Karpas-422 (cell line): ENCODE measurements at places on chromosomes 3 and 15.

GRCh38 chr3:64865839-64866570, 178.2 kb upstream of the ADAMTS9 start:
- no peak for DNase-seq

DNA sequence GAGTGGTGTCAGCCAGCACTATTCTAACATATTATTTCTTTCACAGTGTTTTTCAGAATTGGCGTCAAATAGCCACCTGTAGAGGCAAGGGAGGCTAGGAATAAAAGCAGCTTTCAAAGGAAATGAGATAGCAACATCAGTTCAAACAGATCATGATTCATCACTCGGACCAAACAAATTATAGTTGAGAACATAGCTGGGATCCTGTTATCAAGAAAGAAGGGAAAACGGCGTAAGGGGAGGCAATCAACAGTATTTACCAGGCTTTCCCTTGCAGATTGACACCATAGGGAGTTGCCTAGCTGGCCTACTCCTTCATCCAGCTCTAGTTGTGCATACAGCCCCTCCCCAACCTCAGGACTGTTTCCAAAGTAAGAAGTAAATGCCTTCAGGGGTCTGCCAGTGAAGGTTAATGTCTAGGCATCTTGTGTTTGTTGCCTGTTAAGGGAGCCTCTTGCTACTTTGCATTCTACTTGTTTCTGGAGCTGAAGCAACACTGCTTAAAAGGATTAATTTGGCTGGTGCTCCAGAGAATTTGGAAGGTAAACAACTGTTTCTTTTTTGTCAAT, 286.5 kb downstream of the NSUN3 start:
- no peak for DNase-seq

DNA sequence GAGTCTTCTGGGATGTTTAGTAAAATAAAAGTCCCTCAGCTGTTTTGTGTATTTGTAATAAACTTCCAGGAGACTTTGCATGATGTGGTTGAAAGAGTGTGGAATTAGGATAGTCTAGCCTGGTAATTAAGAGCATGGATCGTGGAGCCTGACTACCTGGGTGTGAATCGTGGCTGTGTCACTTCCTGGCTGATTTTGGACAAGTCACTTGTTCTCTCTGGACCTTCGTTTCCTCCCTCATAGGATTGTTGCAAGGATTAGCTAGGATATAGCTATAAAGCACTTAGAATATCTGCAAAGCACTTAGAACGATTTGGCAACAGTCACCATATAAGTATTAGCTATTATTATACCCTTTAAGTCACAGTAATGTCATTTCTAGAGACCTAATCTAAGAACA, 40.2 kb downstream of the SLMAP start:
- no peak for DNase-seq

DNA sequence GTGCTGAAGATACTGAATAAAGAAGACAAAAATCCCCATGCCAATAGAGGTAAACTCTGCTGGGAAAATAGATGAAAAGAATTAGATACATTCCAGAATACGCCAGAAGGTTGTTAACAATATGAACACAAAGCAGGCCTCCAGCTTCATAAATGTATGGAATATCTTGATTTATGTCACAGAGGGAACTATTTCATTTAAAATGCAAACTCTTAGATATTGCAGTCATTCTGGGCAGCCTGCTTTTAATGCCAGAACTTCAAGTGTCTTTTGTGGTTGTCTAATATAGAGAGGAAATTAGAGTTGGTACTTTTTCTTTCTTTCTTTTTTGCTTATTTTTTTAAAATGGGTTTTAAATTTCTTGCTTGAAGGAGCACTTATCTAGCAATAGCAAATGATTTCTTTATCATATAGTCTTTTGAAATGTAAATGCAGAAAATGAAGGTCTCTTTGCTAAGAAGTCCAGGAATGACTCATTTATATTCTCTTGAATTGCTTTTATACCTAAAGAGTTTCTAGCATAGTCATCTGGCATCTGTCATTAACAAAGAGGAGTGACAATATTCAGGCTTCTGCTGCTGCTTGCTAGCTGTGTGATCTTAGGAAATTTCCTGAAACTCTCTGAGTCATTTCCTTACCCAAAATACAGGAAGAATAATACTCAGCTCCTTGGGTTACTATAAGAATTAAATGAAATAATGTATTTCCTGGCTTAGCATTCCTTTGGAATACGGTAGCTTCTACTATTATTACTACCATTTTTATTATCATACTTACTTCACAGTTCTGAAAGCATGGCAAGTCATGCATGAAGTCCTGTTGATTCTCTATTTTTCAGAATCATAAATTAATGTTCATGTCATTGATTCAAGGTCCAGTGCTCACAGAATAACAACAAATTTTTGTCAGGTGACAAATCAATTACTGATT, 527.6 kb downstream of the DIPK2A start:
- DNase-seq = no peak

DNA sequence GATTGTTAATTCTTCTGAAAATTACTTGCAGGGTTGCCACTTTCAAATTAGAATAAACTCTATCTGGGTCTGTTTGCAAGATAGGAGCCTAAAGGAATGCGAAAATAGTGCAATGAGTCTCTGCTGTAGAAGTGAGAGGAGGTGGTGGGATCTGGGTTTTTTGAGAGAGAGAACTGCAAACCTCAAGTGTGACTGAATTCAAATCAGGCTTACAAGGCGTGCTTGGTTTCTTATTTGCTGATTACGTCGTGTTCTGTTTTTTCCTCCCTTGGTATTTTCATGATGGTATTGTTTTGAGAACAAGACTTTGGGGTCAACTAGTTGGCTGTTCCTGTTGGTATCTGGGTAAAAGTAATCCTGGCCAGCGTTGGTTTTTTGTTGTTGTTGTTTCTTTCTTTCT, 490.9 kb upstream of the CFAP20DC start:
- DNase-seq = no peak

DNA sequence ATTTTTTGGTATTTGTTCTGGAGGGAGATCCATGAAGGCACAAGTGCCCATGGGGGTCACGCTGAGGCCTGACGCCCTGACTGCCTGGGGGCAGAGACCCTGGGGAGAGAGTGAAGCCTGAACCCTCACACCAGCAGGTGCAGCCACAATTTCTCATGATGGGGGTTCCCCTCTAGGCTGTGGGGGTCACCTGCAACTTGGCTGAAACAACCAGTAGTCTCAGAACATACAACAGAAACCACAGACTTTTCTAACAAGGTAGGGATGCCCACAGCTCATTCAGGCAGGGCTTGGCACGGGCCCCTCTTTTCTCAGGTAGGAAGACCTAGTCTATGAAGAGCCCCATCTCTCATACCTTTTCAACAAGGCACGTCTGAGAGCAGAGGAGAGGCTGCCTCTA, 245.1 kb downstream of the ADAMTS17 start:
- DNase-seq = no peak

DNA sequence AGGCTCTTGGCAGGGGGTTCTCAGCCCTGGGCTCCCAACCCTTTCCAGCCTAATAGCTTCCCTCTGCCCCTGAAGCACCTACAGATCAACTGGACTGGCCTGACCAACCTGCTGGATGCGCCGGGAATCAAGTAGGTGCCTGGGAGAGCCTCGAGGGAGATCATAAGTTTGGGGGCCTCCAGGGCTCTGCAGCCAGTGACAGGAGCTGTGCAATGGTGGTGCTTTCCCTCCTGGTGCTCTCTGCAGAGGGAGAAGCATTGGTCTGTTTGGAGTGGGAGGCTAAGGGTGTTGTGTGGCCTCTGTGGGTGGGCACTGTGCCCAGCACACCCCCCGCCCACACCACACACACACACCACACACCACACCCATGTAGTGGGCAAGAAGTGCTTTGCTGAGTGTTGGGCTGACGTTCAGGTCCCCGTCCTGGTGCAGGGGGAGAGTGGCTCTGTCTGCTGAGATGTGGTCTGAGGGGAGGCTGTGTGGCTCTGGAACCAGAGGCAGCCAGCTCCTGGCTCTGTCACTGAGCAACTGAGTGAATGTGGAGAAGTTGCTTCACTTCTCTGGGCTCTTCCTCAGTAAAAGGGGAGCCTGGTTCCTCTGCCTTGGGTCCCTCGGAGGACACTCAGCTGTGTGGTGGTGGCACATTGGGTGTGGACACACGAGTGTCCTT, 26.3 kb downstream of the ESYT3 start:
- DNase-seq = no peak

- DNase-seq = no peak
Observed at GRCh38 chr15:54150255-54150654, 172.0 kb downstream of the UNC13C start.

- no peak for DNase-seq
Observed at GRCh38 chr3:53069422-53070068, 23.7 kb upstream of the SFMBT1 start.

GRCh38 chr3:132573797-132574211, 23.3 kb upstream of the ACKR4 start:
- no peak for DNase-seq

DNA sequence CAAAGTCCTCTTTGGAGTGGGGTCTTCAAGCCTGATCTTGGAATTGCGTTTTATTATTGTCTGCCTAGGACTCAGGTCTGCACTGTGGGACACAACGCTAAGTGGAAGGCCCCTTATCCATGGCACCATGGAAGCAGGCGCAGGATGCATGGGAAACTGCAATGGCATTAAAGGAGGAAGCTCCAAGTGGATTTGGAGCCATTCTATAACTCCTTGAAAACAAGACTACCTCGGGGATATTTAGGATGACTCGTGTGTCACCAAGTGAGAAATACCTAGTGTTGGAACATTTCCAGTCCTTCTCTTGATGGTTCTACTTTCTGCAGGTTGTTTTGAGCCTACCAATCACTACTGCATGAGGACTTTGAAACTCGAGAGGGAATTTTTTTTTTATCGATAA, 126.6 kb upstream of the ZBED2 start:
- DNase-seq = no peak

GRCh38 chr3:168051531-168052471, 43.9 kb downstream of the GOLIM4 start:
- DNase-seq = no peak

GRCh38 chr3:195587824-195588223, 4.1 kb upstream of the APOD start:
- DNase-seq = no peak

GRCh38 chr15:101596633-101597032, 55.5 kb downstream of the TM2D3 start:
- DNase-seq = no peak

GRCh38 chr3:194775731-194776130, 90.0 kb downstream of the FAM43A start:
- no peak for DNase-seq

GRCh38 chr3:174023421-174023820, 625.9 kb downstream of the NLGN1 start:
- no peak for DNase-seq
